ENCODE measurements at places on chromosomes 16 and 17.

DNA sequence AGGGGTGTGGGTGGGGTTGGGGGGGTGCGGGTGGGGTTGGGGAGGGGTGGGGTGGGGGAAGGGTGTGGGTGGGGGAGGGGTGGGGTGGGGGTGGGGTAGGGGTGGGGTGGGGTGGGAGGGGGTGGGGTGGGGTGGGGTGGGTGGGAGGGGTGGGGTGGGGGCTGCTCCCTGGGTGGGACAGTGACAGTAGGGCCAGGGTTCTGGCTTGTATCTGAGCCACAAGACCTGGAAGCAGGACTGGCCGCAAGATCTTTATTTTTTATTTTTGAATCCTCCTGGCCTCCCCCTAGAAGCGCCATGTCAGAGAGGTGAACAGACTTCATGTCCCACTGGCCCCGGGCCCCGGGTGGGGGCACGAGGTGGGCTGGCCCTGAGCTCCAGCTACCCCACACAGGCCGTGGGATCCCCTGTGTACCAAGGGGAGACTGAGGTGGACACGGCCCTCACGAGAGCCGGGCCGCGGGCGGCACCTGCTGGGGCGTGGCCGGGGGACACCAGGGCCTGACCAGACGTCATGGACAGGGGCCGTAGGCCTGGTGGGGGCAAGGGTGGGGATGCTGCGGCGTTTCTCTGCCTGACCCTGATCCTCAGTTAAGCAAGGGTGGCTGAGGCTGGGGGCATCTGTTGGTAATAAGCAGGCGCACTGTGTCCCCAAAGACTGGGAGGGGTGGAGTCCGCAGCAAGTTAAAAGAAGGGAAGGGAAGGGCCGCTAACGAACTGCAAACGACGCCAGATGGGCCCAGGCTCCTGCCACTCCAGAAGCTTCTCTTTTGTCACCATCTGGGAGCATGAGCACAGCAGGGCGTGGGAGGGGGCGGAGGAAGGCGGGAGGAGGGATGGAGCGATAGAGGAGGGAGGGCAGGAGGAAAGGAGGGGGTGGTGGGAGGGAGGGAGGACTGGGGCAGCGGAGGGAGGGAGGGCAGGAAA is 22.3 kb upstream of the PABPN1L start:
- no peak for DNase-seq

DNA sequence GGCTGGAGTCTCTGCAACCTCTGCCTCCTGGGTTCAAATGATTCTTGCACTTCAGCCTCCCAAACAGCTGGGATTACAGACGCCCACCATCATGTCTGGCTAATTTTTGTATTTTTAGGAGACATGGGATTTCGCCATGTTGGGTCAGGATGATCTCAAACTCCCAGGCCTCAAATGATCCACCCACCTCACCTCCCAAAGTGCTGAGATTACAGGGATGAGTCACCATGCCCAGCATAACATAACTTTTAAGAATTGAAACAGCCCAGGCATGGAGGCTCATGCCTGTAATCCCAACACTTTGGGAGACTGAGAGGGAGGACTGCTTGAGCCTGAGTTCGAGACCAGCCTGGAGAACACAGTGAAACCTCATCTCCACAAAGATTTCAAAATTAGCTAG is 2.5 kb downstream of the RSL1D1 start:
- no peak for DNase-seq

- DNase-seq = no peak
Measured at GRCh38 chr16:1707193-1707790, 1.3 kb downstream of the MAPK8IP3 start.

DNA sequence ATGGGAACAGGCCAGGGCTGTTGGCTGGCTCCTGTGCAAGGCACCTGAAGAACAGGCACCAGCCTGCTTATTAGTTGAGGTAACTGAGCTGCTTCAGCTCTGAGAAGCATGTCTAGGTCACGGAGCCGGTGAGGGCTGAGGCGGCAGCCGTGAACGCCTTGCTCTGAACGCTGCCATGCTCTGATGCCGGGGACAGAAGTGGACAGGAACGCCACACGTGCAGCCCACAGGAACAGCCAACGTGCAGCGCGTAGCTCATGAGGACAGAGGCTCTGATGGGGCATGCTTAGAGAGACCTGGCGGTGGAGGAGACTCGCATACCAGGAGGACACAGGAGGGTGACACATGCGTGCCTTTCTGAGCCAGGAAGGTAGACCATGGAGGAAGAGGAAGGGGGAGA is 25.6 kb downstream of the USP22 start:
- no peak for DNase-seq

DNA sequence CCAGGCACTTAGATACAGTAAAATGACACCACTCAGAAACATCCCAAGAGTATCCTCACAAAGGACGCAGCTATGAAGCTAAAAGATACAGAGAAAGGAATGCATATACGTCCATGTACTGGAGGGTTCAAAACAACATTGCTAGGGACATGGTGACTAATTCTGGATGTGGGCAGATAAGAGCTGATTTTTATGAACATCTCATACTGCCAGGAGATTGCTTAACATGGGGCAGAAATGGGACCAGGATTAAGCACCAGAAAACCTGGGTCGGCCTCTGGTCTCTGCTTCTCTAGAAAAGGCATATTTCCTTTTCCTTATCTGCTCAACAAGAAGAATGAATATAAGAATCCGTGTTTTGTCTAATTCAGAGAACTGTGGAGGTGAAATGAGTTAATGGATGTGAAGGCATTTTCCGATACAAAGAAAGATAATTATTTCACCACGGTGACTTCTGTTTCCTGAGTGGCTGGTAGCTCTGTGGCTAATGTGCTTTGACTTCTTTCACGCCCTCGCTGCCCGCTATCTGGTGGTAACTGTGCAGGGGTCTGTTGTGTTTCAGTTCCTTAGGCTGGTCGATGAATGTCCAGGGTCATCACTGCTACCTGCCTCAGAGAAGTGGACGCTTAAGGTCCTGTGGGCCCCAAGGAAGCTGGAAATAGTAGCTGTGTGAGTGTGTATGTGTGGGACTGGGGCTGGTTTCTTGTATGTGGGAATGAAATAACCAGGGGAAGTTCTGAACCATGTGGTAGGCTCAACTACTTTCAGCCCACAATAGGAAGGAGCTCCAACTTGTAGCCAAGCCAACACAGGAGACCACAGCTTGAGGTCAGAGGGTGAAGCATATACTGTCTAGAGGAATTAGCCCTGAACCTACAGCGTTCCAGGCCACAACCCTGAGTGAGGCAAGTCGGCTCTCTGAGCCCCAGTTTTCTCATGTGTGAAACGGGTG is 15.8 kb upstream of the CCL5 start:
- no peak for DNase-seq

GRCh38 chr16:22360963-22361659 is 13.3 kb downstream of the CDR2 start:
- no peak for DNase-seq

DNA sequence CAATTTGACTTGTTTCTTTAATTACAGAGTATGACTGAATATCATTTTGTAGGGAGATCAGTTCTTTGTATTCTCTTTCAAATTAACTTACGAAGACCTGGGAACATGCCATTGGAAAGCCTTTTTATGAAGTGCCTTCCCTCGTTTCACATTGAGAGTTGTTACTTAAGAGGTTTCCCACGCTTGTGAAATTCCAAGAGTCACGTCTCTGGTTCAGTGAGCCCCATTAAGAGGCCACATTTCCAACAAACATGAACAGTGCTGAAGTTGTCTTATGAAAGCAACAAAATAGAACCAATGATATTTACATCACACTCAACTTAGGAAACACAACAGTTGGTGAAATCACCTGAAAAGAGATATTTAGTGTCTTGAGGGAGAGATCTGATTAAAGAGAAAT is 334.1 kb downstream of the TOX3 start:
- no peak for DNase-seq

DNA sequence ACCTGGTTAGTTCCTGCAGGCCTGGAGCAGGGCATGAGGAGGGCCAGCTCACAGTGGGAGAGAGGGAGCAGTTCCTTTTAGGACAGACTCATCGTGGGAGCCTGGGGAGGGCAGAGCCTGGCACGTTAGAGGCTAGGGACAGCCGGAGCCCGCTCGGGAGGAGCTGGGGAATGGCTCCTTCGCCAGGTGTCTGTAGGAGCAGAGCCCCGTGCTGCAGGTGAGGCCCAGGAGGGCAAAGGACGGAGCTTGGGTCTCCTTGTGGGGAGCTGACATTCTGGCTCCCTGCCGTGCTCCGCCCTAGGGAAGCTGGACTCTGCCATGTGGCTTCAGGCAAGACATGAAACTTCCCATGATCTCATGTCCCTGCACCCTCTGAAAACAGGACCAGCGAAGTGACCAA is 18.7 kb upstream of the MTSS2 start:
- no peak for DNase-seq

- DNase-seq = no peak
Measured at GRCh38 chr16:16050106-16050505, 100.7 kb downstream of the ABCC1 start.

DNA sequence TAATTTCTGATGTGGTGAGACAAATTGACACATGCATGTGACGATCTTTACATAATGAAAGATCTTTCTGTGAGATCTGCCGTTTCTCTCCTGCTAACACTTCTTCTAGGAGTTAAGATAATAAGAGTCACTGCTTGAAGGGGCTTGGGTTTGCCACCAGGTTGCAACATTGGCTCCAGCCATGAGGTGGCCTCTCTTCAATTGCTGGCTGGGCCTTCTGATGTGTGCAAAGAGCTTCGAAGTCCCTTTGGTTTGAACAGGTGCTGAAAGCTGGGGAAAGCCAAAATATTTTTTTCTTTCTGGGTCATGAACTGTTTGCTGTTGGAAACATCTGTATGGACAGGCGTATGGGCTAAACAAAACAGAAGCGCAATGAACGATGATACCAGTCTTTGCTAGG is 204.1 kb upstream of the SALL1 start:
- no peak for DNase-seq

DNA sequence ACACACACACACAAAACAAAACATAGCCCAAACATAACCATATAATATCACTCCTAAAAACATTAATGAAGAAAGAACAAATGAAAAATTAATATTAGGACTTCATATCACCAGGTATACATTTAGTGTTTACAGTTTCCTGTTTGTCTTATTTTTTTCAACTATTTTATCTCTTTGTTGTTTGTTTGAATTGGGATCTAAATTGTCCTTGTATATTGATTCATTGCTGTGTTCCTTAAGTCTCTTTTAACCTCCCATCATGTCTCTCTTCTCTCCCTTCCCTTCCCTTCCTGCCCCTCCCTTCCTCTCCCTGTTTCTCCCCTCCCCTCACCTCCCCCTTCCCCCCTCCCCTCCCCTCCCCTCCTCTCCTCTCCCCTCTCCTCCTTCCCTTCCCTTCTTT is 23.8 kb upstream of the CBLN1 start:
- no peak for DNase-seq

- DNase-seq = no peak
Measured at GRCh38 chr17:78114831-78115723, 13.5 kb downstream of the TMC6 start.

DNA sequence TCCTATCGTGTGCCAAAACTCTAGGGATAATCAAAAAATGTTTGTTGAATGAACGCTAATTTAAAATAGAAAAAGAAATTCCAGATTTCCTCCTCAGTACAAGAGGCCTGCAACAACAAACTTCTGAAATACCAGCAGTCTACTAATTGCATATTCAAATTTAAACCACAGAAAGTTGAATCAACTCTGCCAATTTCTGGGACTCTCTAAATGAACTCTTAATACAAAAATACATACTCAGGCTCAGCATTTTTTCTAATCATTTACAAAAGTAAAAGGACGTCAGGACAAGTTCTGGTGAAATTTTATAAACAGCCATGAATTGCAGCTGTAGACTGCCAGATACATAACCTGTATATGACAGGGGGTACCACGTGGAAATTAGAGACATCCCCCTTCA is 49.0 kb downstream of the KANSL1 start:
- no peak for DNase-seq

DNA sequence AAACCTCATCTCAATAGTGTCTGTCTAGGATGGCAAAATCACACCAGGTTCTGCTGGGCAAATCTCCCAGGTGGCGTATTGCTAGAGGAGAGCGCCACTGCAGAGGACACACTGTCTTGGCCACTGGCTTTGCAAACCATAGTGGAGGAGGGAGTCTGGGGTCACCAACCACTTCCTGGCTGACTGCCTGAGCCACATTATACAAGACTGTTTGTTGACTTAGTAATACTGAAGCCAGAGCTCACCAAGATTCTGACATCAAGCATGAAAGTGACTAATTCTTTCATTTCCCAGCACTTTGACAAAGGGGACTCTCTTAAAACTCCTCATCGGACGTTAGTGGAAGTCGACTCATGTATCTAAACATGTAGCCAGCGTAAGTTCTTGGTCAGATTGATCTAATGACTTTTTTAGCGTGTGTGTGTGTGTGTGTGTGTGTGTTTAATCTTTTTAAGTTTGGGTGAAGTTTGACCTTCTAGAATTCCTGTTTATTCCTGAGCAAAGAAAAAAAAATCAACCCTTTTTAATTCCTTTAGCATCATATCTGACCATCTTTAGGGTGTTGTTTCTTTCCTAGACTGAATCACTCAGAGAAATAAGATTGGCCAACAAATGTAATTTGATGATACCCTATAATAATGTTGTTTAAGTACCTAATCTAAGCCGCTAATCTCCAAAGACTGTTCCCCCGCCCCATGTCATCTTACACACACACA is 13.7 kb downstream of the PITPNC1 start:
- DNase-seq = no peak

- DNase-seq = no peak
Measured at GRCh38 chr17:81090361-81091136, 55.6 kb downstream of the BAIAP2 start.

DNA sequence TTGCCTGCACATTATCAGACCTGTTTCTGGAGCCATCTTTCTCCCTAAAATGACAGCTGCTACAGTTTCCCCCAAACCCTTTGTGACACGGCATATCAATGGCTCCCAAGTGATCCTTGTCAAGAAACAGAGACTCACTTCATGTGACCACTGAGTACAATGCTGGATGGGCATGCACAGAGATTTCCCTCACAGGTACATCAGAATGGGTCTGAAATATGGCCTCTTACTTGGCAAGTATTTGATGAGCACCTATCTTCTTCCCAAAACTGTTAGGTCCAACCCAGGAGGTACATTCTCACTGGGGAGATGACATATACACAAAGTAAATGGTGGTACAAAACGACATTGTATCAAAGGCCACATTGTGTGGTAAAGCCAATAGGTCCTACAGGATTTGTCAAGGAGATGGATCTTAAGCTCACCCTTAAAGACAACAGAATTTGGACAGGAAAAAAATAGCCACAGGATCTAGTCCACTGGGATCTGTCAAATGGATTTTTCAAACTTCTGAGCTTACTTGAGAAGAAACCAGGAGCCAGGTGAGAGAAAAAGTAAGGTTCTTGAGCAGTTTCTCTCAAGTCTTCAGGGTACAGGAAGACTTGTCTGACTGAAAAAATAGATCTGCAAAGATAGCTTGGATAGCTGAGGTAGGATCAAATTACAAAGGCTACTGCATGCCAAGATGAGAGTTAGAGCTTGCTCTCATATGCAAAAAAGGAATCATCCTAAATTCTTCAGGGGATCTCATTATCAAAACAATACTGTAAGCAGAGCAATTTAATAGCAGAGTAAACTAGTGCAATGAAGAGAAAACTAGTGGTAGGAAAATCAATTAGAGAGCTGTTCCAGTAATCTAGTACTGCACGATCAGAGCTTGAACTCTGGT is 28.8 kb downstream of the RNF43 start:
- no peak for DNase-seq
